ENCODE measurements at places on chromosomes 6 and 20.

DNA sequence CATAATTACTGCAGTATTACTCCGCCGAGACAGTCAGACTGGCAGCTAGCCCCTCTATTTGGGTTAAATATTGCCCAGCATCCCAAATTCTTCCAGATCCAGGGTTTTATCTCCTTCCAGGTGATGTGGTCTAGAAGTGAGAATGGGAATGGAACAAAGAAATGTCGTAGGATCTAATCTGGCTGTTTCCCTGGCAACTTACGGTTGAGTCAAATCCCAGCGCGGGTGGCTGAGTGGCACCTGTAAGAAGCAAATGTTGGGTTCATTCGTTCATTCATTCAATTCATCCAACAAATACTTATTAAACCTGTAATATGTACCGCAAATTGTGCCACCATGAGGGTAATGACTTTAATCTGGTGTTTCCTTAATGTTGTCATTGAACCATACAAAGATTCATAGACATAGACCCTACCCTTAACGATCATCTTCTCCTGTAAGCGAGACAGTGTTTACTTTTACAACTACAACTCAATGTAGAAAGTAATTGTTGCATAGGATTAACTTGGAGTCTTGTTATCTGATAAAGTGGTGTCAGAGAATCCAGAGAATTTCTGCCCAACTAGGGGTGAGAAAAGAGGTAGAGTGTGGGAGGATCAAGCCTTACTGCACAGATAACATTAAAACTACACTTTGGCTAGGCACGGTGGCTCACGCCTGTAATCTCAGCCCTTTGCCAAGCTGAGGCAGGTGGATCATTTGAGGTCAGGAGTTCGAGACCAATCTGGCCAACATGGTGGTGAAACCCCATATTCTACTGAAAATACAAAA, 91.3 kb upstream of the ADGRF1 start:
- DNase-seq, result no peak

DNA sequence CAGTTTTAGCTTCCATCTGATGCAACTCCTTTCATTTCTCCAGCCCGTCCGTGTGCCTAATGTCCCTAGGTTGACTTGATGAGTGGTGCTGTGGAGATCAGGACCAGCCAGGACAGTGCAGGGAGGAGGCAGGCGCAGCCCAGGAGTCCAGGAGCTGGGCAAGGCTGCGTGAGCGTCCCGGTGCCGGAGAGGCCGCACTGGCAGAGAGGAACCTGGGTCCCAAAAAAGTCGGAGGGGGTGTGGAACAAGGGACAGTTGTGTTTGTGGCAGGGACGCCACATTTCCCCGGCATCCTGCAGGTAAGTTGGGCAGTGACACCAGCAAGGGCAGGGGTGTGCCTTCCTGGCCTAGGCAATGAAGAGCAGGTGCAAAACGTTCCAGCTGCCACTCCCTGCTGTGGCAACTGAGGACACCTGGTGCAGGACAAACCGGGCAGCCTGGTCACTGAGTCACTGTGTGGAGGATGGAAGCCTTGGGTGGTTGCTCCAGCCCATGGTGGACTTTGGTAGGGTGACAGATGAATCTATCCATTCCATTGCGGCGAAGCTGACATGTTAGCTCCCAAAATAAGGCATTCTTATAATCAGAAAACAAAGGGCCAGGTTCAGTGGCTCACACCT, 53.2 kb downstream of the RAMACL start:
- no peak for DNase-seq

DNA sequence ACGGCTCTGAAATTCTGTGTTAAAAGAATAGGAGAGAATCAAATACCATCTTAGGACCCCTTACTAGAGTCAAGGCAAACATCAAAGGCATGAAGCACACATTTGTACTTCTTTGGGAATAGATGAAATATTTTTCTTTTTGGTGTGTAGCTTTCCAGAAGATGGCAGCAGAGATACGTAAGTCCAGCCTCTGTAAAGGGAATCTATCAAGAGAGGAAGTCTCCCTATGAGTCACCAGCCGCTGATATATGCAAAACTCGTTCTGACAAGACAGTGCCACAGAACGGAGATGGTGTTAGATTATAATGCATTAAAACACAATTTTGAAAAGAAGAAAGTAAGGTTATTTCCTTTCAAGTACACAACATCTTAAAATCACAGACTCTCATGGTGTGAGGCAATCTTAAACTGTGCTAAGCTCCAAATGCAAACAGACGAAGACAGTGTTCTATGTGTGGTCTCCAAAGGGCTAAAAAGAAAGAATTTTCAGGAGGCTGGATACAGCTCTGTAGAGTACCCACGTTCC, 120.0 kb upstream of the AGPAT4 start:
- DNase-seq, result no peak

- no peak for DNase-seq
Observed at GRCh38 chr20:64233725-64234124, 21.8 kb upstream of the PCMTD2 start.

- no peak for DNase-seq
Observed at GRCh38 chr20:62886709-62887058, 25.1 kb upstream of the TCFL5 start.

GRCh38 chr20:59628171-59628570, 23.8 kb downstream of the PHACTR3 start:
- no peak for DNase-seq

DNA sequence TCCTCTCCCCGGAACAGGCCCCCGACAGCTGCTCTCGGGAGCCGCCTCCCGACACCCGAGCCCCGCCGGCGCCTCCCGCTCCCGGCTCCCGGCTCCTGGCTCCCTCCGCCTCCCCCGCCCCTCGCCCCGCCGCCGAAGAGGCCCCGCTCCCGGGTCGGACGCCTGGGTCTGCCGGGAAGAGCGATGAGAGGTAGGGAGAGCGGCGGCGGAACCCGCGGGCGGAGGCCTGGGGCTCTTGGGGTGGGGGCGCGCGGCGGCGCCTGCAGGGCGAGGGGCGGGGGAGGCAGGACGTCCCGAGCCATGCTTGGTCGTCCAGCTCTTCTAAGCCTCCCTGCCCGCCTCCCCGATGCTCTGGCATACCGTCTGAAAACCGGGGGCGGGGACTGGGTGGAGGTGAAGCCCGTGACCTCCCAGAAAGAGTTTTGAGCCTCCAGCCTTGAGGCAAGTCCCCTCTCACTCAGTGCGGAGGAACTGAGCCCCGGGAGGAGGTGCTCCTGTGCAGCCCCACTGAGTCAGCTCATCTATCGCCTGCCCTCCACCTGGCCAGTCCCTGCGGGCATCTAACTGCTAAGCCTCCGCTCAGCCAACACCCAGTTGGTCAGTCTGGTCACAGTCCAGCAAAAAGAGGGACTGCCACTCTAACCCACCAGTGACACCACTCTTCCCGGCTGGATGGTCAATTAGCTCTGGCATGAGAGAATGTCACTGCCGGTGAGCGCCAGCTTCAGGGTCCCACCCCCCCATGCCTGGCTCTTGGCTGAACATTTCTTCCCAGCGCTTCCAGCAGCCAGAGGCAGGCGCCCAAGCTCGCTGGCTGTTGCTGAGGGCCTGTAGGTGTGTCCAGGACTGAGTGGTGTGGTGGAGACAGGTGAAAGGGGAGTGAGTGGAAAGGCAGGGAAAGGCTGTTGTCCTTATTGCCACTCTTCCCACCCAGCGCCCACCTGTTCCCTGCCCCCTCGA, 482 bp downstream of the DDR1 start:
- DNase-seq, result no peak

GRCh38 chr6:30985490-30985889, 2.0 kb downstream of the MUC21 start:
- no peak for DNase-seq

- DNase-seq, result no peak
Observed at GRCh38 chr6:2542858-2543218, 207.9 kb downstream of the MYLK4 start.

DNA sequence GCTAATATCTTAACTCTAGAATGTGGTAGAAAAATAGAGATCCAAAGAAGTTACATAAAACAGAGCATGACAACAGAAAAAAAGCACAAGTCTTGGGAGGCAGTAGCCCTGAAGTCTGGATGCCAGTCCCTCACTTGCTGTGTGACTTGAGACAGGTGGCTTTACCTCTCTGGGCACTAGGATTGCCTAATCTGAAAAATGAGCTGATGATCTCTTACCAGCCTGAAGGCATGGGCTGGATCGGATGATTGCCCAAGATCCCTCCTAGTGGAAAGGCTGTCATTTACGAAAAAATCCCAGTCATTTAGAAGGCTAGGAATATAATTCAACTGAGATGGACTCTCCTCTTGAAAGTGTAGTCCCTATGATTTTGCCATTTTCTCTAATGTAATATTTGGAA, 10.9 kb upstream of the GCM1 start:
- DNase-seq, result no peak

- DNase-seq, result no peak
Observed at GRCh38 chr6:161679980-161680538, 406.2 kb upstream of the AGPAT4 start.

GRCh38 chr20:16423311-16424212, 149.7 kb downstream of the KIF16B start:
- DNase-seq, result no peak

GRCh38 chr20:44981736-44982406, 15.6 kb downstream of the STK4 start:
- DNase-seq, result no peak

DNA sequence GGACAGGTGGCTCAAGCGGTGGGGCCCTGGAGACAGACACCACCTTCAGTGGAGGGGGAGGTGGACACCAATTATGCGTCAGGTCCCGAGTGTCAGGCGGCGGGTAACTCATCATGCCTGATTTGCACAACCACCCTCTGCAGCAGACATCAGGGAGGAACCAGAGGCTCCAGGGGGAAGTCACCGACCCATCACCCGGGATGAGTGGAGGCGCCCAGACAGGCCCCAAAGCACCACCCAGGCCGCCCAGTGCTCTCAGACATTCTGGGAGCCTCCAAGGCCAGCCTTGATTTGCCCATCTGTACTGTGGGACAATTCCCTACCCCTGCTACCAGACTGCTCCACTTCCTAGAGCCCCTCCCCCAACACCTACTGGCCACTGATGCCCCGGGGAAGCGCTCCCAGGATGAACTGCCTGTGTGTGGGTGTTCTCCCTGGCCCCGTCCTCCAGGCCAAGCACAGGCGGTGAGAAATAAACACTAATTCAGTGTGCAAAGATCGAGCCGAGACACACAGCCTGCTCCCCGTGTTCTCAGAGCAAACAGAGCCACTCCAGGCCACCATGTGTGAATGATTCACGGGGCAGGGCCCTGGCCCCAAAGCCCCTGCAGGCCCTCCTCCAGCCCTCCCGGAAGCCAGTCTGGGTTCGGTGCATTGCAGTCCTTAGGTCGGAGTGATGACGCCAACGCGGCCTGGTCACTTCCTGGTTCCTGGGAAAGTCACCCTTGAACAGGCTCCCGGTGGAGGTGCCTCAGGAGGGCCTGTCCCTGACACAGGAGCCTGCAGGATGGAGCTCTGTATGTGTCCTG, 107.2 kb downstream of the ASXL1 start:
- no peak for DNase-seq

- peak; percentile 72 for DNase-seq
Observed at GRCh38 chr6:53794720-53795339, at the start of gene LRRC1. Gene LRRC1, plus strand, starts transcription at chr6:53795005. Its CDS starts 252 bp downstream, at chr6:53795257.

DNA sequence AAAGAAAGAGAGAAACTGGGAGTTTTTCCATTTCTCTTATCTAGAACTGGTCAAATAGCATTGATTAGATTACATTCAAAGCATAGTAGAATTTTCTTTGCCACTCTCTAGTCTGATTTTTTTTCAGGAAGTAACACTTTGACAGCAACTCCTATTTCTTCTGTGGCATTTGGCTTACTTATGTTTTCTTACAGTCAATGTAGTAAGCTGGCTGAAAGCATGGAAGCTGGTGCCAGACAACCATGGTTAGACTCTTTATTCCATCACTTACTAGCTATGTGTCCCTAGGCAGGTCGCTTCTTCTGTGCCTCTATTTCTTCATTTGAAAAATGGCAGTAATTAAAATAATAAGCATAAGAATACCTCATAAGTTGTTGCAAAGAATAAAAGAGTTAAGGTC, 54.2 kb upstream of the OPRM1 start:
- no peak for DNase-seq

GRCh38 chr6:119027465-119027864, 51.0 kb downstream of the FAM184A start:
- no peak for DNase-seq

- no peak for DNase-seq
Observed at GRCh38 chr6:110799189-110799588, 16.1 kb downstream of the CDK19 start.

GRCh38 chr6:52994031-52994838, 849 bp downstream of the GSTA4 start:
- no peak for DNase-seq

DNA sequence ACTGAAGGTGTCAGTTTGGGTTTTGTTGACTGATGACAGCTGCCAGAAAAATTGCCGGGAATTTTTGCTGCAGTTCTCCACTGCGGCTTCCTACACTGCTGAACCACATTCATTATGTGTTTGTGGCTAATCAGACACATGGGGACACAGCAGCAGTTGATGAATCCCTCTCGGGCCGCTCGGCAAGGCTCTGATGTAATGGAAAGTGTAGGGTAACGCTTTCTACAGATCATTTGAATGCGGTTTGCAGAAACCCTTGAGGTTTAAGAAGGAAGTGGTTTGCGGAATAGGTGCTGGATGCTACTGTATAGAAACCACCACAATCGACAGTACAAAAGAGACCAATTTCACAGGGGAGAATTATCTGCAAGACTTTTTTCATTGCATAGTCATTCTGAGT, 138.7 kb upstream of the SASH1 start:
- no peak for DNase-seq

DNA sequence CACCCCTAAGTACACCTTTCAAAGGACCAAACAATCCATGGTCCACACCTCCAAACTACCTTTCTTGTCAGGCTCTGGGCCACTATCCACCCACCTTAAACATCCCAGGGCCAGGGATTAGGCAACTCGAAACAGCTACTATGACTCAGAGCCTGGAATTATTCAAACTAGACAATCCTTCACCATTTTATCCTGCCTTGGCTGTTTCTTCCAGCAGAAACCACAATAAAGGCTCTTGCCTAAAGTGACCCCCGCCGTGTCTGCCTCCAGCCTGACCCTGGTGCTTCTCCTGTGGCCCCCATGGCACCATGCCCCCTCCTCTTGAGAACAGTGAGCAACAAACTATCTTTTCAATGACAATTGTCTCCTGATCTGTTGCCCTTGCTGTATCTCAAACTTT, 195.5 kb downstream of the EPM2A start:
- DNase-seq, result no peak

GRCh38 chr20:60137657-60138245, 179.5 kb downstream of the CDH26 start:
- DNase-seq, result no peak

GRCh38 chr6:111441678-111442243, 41.3 kb downstream of the REV3L start:
- DNase-seq, result no peak
